ENCODE measurements at places on chromosomes 11 and 22.
A peak's percentile ranks its signal among the peaks of the same experiment; 100 is the strongest.

DNA sequence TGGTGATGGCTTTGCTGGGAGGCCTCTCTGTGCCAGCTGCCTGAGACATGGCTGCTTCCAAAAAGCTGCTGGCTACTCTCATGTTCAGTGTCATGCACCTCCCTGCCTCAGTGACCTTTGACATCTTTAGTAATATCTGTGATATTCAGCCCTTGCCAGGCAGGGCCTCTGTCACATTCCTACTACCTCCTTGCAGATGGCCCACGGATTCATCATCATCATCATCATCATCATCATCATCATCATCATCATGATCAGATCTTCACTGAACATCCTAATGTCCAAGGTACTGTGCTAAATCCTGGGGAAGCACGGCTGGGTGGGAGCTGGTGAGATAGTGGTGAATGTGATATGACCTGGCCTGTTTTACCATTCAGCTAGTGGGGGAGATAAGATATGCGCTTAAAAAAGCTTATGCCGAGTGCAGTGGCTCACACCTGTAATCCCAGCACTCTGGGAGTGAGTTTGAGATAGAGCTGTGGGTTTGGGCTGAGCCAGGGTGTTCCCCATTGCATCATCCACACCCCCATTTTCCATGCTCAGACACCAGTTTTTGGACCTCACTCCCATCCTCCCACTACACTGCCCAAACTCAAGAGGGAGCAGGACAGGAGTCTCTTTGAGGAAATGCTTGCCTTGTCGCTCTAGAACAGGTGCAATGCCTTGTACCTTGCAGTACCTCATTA lies 17.1 kb upstream of the TMPRSS13 start:
- DNase-seq = no peak

GRCh38 chr11:106644824-106645223 lies 373.5 kb downstream of the GUCY1A2 start:
- no peak for DNase-seq

- DNase-seq = peak; percentile 48
These were observed at the start of gene LZTR1 for GRCh38 chr22:20981787-20982562. TSS of gene LZTR1 (plus strand) at chr22:20982297. CDS start at chr22:20982372, 75 bp downstream.

DNA sequence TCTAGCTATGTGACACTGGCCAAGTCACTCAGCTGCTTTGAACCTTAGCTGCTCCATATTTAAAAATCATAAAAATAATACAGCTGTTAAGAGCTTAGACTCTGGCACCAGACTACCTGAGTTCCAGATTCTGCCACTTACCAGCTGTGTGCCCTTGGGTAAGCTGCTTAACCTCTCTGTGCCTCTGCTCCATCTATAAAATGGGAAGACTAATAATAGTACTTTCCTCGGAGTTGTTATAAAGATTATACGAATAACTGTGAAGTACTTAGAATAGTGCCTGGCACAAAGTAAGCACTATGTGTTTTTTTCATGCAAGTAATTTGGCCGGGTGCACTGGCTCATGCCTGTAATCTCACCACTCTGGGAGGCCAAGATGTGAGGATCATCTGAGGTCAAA lies 1.4 kb downstream of the HDHD5 start:
- no peak for DNase-seq

DNA sequence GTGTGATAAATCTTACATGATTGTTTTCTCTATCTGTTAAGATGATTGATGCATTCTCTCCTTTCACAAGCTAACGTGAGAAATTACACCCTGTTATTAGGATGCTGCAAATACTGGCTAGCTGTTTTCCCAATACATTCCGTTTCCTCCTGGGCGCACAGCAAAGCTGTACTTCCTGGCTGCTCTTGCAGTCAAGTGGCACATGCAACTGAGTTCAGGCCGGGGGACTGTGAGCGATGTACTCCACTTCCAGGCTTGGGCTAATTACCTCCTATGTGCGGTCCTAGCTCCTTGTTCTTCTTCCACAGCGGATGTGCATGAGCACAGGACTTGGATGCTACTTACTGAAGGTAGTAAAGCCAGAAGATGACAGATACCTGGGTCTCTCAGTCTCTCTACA lies 234.9 kb upstream of the SESN3 start:
- no peak for DNase-seq

DNA sequence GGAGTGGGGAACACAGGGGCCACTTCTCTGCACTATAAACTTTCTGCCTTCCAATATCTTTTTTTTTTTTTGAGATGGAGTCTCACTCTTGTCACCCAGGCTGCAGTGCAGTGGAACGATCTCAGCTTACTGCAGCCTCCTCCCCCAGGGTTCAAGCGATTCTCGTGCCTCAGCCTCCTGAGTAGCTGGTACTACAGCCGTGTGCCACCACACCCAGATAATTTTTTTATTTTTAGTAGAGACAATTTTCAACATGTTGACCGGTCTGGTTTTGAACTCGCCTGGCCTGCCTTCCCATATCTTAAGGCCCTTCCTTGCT lies 1.7 kb downstream of the SLC3A2 start:
- DNase-seq = no peak

GRCh38 chr11:119832202-119832935 lies 103.4 kb upstream of the NECTIN1 start:
- DNase-seq = no peak

DNA sequence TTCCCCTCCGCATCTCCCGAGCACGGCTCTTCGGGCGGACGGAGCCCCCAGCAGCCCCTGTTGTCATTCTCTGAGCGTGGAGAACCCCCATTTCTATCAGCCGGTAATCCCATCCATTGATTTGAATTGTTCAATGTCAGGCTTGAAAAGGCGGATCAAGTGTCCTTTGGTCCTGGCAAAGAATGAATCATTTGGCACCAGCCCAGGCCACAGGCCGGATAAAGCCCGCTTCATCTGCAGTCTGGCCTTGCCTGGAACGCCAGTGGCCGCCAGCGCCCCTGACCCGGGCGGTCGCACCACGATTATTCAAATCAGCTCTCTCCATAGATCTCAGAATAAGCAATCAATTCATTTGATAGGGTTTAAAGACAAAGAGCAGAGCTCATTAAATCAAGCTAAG lies 188.9 kb downstream of the BRD1 start:
- no peak for DNase-seq

DNA sequence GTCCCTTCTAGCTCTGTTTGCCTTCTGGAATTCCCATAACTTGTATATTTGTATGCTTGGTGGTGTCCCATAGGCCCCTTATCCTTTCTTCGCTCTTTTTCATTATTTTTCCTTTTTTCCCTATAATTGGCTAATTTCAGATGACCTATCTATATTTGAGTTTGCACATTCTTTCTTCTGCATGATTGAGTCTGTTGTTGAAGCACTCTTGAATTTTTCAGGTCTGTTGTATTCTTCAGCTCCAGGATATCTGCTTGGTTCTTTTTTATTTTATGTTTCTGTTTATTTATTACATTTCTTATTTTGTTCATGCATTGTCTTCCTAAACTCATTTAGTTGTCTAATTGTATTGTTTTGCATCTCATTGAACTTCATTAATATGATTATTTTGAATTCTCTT lies 28.0 kb downstream of the NCAM1 start:
- DNase-seq = no peak

- DNase-seq = no peak
These were observed 113.4 kb downstream of the BCR start for GRCh38 chr22:23293720-23294119.

- no peak for DNase-seq
These were observed 57.5 kb downstream of the RPUSD4 start for GRCh38 chr11:126153972-126154371.

DNA sequence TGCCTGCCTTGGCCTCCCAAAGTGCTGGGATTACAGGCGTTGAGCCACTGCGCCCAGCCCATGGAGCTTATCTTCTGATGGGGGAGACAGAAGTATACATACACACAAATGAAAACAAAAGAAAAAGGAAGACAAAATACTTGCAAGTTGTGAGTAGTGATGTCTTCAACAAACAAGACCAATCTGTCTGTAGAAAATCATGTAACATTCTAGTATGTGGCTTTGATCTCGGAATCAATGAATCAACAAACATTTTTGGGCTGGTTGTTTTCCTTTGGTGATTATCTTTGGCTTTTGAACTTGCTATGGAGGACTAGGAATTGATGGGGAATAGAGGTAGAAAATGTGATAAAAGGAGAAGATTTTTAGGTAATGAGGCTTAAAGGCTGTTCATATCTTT lies 3.4 kb upstream of the CTNND1 start:
- DNase-seq = no peak

- no peak for DNase-seq
These were observed 10.3 kb downstream of the APOL4 start for GRCh38 chr22:36191106-36191836.

DNA sequence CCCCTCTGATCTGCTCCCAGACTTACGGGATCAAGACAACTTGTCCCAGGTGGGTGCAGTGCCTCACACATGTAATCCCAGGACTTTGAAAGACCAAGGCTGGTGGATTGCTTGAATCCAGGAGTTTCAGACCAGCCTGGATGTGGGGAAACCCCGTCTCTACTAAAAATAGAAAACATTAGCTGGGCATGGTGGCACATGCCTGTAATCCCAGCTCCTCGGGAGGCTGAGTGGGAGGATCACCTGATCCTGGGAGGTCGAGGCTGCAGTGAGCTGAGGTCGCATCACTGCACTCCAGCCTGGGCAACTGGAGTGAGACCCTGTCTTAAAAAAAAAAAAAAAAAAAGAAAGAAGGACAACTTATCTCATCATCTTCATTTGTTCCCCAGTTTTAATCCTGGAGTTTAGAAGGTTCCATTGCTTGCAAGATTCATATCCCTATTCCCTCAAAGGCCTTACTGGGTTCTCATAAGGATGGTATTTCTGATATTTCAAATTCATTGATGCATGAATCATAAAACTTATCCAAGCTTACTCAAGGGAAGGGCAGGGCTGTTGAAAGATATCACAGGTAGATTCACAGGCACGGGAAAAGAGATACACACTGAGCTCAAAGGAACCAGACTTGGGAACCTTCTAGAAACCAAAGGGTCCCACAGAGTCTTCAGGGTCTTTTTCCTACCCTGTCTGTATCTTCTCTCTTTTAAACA lies 14.6 kb downstream of the ENDOD1 start:
- DNase-seq = no peak

DNA sequence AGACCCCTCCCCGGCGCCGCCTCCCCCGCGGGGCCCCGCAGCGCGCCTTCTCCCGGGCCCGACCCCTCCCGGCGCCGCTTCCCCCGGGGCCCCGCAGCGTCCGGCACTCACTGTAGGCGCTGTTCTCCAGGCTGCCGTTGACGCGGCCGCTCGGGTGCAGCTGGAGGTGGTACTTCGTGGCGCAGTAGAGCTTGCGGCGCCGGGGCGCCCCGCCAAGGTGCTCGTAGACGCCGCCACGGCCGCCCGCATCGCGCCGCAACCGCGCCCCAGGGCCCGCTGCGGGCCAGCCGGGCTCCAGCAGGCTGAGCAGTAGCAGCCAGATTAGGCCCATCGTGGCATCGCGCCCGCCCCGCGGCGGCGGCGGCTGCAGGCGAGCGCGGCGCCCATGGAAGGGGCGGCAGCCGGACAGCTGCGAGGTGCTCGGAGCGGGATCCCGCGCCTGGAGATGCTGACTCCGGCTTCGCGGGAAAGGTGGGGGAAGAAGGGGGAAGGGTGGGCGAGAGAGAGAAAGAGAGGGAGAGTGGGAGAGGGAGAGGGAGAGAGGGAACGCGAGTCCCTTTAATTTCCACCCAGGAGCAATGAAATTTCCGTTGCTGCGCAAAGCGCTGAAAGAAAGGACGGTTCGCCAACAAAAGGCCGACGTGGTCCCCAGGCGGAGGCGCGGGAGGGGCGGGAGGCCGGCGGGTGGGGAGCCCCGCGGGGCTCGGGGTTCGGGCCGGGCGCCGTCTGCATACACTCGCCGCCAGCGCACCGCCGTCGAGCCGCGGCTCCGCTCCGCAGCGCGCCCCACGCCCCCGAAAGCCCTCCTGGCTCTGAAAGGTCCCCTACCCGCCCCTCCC lies at the start of gene FGF3:
Gene FGF3 (minus strand): TSS at position 814 of the 839 bp plus-strand sequence. CDS start 483 bp downstream, at position 331.
- DNase-seq = no peak

DNA sequence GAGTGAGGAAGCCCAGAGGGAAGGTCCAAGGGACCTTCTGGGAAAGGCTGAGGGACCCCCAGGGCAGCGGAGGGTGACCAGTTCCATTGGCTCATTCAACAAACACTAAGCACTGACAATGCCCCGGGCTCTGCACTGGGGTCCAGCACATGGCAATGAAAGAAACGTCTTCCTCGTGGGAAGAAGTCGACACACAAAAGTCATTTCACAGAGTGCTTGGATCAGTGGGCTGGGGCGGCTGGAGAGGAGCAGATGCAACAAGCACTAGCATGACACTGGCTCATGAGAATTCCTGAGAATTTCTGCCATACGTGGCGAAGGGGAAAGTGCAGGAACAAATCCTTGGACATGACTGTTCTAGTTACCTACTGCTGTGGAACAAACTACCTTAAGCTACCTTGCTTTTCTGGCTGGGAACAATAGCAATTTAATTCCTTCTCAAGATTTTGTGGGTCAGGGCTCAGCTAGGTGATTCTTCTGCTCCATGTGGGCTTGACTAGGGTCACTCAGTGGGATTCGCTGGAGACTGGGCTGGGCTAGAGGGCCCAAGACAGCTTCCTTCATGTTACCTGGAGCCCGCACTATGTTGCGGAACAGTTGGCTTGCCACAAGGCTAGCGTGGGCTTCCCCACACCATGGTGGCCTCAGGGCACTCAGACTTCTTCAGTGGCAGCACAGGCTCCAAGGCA lies 6.9 kb upstream of the STIP1 start:
- no peak for DNase-seq

DNA sequence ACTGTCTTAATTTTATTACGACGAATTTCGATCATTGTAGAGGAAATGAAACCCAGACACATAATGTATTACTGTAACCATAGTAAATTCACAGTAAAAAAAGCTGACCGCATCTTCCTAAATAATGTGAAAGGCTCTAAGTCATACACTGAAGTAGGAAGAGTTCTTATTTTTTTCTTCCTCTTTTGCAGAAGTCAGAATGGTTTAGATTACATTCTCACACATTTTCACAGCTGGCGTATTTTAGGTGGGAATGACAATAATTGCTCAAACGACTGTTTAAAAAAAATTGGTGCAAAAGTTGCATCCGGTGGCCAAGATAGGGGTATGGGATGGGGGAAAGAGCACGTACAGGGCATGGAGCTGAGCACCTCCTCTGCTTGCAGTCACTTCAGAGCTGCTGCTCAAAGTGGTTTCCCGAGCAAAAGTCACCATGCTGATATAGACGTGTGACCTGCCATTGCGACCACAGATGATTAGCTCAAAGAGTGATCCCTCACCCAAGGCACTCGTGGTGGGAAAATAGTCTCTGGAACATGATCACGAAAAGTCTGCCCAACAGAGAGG lies 35.3 kb downstream of the MMP13 start:
- no peak for DNase-seq

DNA sequence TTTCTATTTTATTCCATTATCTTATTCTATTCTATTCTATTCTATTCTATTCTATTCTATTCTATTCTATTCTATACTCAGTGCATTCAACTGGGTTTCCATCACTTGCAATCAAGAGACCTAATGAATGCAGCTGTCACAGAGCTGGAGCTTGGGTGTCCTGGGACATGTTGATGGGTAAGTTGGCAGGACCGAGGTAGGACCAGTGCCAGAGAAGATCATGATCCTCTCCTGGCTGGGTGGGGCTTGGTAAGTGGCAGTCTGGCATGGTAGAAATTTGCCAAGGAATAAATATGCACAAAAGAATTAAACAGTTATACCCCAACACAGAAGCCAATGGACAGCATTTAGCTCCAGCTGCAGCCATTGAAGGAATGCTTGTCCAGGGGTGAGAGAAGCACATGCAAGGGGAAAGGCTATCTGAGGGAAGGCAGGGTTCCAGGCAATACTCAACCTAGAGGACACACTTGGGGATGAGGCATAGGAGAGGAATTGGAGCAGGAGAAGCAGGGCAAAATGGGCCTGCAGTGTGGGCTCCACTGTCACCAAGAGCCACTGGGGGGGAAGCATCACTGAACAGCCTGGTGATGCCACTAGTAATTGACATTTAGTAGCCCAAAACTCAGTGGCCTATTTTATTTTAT lies 97.0 kb upstream of the CD82 start:
- DNase-seq = no peak
